ENCODE measurements at places on chromosomes 1 and 21.

DNA sequence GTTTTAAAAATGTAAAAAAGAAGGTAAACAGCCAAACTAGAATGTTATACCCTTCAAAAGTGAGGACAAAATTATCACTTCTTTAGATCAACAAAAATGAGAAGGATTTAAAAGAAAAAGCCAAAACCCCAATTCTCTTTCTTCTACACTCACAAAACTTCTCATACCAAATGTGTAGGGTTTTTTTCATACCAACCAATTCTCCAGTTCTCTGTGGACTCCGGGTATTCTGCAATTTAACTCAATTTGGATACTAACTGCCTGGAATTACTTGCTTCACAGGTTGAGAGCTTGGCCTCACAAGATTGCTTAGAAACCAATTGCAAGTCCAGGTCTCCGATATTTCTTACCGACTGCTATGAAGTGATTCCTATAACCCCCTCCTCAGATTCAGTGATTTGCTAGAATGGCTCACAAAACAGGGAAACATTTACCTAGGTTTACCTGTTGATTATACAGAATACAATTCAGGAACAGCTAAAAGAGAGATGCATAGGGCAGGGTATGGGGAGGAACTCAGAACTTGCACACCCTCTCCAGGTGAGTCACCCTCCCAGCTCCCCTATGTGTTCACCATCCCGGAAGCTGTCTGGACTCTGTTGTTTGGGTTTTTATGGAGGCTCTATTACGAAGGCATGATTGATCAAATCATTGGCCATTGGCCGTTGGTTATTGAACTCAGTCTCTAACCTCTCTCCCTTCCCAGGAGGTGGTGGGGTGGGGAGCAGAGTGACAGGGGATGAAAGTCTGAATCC lies 67.1 kb downstream of the CAMTA1 start:
- DNase-seq: no peak

GRCh38 chr1:25914074-25914995 lies 8.1 kb upstream of the STMN1 start:
- DNase-seq: no peak

DNA sequence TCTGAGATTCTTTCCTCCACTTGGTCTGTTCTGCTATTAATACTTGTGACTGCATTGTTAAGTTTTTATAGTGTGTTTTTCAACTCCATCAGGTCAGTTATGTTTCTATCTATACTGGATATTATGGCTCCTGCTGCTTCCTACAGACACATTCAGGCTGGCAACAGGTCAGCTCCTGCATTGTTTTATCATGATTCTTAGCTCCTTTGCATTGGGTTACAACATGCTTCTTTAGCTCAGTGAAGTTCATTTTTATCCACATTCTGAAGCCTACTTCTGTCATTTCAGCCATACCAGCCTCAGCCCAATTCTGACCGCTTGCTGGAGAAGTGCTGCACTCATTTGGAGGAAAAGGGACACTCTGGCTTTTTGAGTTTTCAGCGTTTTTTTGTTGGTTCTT lies 37.3 kb upstream of the F3 start:
- no peak for DNase-seq

- DNase-seq: no peak
Measured at GRCh38 chr1:235504122-235504493, at the start of gene B3GALNT2. B3GALNT2 (minus strand) TSS chr1:235504452; CDS start chr1:235504252, 200 bp downstream.

GRCh38 chr1:161307230-161307768 lies 2.5 kb downstream of the MPZ start:
- DNase-seq: no peak

Measured in activated T-helper 1 cell treated with Interleukin-2 at 50 U/mL for 16 hours (primary cell).